ENCODE measurements at places on chromosomes 3 and 15. TPM values are rescaled to one million over a fixed set of nuclear protein-coding genes. Genes with fewer than 3 reads are reported as not detected.

SNX1 gene
- total RNA-seq = 162 TPM

FSTL1 gene
- 379 TPM for total RNA-seq

- DNase-seq = no peak
Measured at GRCh38 chr3:162769564-162769963, 1273.0 kb downstream of the OTOL1 start.

DNA sequence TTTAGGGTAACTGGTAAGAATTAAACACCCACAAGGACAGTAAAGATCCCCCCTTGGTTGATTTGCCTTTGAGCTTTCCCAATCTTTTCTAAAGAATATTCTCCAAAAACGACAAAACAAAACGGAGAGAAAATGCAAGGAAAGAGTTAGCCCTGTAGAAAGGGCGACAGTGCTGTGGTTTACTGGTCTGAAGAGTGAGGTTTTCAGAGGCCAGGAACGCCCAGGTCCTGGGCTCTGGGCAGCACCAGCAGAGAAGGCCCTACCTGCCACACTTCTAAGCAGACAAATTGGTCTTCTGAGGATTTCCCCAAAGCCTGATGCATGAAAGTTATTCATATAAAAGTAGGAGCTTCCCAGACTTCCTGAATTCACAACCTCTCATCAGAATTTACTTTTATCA, 119.3 kb downstream of the KCNMB2 start:
- no peak for DNase-seq

DNA sequence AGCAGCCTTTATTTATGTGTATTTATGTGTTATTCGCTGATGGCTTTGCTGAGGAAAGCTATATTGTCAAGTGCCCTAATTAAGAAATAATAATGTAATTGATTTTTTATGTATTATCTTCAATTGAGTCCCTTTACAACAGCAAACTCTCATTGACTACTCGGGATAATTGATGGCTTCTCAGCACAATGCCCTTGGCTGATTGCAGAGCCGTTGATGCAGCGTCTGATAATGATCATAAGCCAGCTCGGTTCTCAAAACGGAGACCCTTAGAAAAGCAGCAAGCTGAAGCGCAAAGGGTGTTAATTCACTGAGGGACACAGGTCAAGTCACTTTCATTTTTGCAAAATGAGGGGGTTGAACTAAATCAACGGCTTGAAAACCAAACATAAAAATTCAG, 357.1 kb upstream of the KCNH8 start:
- no peak for DNase-seq

- no peak for DNase-seq
Measured at GRCh38 chr3:194714564-194714963, 28.9 kb downstream of the FAM43A start.

Measured in ureter (tissue), 1 donor.